ENCODE measurements at places on chromosomes 5 and 9. TPM values are rescaled to one million over a fixed set of nuclear protein-coding genes. Genes with fewer than 3 reads are reported as not detected.

DNA sequence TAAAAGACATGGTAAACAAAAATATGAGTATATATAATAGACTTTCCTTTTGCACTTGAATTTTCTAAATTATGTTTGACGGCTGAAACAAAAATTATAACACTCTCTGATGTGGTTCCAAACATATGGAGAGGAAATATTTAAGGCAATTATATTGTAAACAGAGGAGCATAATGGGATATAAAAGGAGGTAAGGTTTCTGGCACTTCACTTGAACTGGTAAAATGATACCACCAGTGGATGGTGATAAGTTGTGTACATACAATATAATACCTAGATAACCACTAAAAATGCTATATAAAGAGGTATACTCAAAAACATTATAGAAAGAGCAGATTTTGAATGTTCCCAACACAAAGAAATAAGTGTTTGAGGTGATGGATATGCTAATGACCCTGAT, 192.9 kb upstream of the RAD23B start:
- no peak for DNase-seq

DNA sequence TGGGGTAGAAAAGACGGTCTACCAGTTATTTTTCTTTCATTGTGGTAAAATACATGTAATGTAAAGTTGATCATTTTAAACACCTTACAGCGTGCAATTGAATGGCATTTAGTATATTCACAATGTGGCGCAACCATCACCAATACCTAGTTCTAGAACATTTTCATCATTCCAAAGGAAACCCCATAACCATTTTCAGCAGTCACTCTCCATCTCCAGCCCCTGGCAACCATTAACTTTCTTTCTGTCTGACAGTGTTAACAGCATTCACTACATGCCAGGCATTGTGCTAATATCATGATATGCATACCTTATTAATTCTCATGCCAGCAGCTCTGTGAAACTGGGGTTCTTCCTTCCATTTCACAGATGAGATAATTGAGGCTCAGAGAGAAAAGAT, 32.0 kb downstream of the PTGS1 start:
- DNase-seq, result no peak

SLC34A3 gene
- polyA plus RNA-seq, result not detected

FBXL7 gene
- polyA plus RNA-seq, result 23.2 TPM

ACOT12 gene
- polyA plus RNA-seq, result 0.18 TPM

GRCh38 chr9:24572406-24572805, 26.7 kb upstream of the IZUMO3 start:
- no peak for DNase-seq

DNA sequence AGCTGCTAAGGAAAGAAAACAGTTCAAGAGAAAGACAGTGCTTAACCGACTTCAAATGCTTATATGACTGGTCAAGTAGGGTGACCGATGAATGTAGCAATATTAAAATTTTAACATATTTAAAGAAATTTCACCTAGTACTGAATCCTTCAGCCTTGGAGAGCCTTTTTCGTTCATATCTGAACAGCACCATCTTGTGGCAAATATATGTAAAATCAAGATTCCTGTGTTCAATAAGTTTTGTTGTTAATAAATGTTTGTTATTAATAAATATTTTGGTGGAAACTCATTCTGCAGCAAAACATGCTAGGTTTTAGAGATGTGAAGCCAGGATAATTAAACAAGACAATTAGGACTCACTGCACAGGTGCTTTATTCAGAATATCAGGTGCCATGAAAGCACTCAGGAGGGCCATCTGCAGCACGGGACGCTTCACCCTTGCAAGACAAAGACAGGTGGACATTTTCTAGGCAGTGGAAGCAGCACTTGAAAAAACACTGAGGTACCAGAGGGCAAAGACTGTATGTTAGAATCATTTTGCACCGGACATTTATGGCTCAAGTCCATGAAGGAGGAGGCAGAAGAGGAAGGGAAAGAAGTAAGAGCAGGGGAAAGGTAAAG, 15.6 kb downstream of the TICAM2 start:
- DNase-seq, result no peak

DNA sequence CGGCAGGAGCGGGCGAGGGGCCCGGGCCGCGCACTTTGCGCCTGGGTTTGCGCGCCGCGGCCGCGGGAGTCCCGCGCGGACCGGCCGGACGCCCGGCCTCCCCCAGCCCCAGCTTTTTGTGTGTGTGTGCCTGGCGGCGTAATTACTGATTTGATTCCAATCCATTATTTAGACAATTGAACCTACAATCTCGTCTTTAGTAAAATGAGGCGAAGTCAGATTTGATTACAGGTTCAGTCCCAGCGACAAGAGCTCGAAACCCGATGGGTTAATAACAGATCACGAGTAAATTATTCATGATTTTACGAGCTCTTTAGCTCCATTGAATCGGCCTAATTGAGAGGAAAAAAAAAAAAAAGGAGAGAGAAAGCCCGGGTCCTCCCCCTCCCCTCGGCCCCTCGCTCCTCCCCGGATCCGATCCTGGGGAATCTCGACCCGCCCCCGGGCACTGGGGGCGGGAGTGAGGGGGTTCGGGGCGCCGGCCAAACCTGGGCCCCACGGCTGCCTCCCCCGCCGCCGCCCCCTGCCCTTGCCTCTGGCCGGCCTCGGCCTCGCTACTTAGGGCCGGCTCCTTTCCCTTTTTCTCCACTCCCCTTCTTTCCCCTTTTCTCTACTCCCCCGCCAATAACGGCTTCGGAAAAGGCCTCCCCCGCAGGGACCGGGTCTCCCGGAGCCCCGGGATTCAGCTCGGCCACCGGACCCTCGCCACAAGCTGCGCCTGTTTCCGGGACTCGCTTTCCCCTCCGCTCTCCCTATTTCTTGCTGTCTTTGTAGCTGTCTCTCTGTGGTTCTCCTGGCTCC, 6.6 kb downstream of the LHX2 start:
- no peak for DNase-seq

DNA sequence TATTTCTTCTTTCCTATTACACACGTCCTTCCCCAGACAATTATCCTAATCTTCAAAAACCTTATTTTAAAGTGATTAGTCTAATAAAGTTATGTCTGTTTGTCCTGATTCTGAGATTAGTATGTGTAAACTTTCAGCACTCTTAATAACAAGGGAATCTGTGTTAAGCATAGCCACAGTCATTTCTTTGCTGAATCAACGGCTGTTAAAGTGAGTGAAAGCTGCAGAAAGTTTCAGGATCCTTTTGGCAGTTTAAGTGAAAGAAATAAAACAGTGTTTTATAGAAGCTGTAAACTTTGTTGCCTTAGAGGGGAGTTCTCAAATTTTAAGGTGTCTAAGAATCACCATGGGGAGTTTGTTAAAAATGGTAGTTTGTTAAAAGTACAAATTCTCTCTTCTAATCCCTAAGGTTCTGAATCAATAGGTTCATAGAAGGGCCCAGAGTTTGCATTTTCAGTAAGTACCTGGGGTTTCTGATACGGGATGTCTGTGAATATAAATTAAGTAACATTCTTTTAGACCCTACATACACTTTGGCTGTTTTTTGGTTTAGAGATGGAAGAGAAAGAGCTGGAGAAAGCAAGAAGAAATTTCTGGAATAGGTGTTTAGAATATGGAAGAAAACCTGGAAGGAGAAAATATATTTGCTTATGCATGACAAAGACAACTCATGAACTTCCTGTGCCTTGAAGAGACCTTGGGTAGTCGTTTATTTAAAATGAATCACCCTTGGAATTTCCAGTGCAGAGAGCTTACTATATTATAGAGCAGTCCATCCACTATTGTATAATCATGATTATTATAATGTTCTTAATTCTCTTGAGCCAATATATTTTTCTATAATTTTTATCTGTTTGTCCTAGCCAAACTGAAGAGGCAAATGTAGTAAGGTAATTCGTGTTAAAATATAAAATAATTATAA, 45.7 kb downstream of the SCAMP1 start:
- DNase-seq, result no peak

GRCh38 chr5:179400020-179400419, 54.8 kb upstream of the ADAMTS2 start:
- DNase-seq, result no peak

DNA sequence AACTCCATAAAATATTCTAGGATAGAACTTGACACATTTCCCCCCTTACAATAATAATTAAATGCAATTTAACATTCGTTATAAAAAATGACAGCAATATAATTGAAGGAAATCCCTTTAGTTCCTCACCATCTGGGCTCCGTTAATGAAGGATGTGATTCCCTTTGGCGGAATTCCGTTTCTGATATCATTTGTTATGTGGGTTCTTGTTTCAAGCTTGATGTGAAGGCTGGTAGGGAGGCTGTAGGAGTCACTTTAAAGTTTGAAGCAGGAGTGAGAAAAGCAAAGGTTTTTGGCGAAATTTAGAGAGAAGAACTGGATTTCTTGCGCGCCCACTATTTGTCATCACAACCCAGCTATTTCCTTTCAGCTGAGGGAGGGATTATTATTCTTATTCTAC, 4.0 kb downstream of the RGS7BP start:
- no peak for DNase-seq

LVRN gene
- polyA plus RNA-seq, result 0.05 TPM

DNA sequence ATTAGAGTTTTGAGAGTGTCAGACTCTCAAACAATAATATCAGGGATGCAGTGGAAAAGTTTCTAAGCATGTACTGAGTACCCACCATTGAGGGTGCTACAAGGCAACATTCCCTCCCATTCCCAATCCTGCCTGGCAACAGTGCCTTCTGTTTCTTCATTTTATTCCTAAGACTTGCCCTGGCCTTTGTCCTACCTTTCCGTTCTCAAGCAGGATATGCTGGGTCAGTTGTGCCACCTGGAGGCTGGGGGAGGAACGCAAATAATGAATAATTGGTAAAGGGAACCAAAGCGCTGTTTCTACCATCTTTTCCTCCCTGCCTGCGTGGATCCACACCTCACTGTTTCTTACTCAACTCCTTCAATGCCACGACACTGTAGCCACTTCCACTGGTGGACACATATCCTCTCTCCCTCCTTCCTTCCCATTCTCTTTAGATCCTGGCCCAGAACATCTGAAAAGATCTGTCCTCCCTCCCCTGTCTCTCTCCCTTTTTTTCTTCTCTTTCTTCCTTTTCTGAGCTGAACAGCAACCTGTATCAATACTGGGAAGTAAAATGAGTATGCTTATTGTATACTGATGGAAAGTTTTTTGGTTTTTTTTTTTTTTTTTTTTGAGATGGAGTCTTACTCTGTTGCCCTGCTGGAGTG, 149.5 kb downstream of the C9orf152 start:
- DNase-seq, result no peak

GRCh38 chr9:20683351-20684034, 566 bp upstream of the FOCAD start:
- peak; percentile 39 for DNase-seq

C9orf153 gene
- polyA plus RNA-seq, result not detected

- no peak for DNase-seq
Measured at GRCh38 chr9:121610638-121610953, 40.8 kb upstream of the DAB2IP start.

ARRDC1 gene
- 22.0 TPM for polyA plus RNA-seq

WNT8A gene
- not detected for polyA plus RNA-seq

DNA sequence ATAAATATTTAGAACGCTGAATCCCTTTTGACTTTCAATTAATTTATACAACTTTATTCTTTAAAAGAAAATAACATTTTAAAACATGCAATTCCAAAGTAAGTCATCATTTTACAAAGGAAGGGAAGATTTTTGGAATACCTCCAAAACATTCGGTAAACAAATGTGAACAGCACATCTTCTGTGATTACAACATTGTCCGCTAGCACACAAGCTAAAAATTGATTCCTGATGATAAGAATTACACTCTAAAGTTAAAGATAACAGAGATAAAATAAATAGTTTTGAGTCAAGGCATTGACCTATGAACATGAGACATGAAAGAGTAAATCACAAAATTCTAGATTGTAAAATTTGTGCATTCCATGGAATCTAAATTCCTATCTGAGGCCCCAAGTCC, 56.2 kb upstream of the TRAF1 start:
- DNase-seq, result no peak

DNA sequence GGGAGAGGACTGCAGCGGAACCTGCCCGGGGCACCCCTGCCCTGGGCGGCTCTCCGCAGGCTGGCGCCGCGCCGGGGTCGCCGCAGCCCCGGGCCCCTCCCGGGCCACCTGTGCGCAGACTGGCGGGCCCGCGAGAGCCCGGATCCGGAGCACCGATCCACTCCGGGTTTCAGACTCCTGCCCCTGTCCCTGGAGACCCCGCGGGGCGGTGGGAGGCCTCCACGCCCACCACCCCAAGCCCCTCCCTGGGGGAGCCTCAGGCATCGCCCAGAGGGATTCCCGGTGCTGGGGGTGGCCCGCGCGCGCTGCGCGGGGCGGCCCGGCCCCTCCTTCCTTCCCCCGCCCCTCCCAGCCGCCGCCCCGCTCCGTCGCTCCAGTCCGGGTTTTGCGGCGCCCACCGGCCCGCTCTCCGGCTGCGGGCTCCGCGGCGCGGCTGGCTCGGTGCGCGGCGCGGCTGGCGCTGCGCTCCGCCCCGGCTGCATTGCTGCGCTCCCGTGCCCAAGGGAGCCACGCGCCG, at the start of gene UNC5A:
UNC5A (plus strand) TSS at position 479 of the 517 bp plus-strand sequence. CDS start 192 bp downstream, outside the sequence.
- DNase-seq, result no peak

DNA sequence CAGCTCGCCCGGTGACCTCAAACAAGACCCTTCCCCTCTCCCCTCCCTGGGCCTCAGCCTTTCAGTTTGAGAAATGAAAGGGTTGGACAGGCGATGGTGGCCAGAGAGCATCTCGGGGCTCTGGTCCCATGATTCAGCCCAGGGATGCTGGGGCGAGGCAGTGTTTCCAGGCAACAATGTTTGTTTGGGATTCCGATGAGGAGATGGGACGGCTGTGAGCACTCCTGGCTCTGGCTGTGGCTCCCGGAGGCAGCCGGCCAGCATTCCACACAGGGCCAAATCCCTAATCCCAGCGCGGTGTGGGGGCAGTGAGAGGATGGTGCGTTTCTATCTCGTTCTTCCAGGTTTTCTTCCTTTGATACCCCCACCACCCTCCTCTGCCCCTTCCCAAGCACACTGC, 66.0 kb downstream of the HMCN2 start:
- DNase-seq, result peak; percentile 35

GRCh38 chr9:107389617-107390071, 99.9 kb downstream of the KLF4 start:
- DNase-seq, result peak; percentile 39

GRCh38 chr9:85514256-85514655, 227.5 kb downstream of the AGTPBP1 start:
- DNase-seq, result no peak

ADRB2 gene
- 0.64 TPM for polyA plus RNA-seq

DNA sequence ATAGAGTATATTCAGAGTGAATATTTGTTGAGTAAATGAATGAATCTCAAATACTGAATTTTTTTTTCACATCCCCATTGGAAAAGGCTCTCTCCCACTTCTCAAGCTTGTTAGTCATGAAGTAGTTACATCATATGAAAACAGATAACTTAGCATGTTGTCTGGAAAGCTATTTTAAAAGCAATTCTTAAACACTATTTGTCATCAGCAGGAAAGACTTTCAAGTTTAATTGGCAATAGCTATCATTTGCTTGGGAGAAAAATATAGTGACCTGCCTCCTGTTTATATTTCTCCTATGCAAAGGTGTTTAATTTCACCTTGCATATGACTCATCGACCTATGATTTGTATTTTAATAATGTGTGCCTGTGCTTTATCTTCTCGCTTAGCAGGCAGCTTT, 499.8 kb upstream of the GRIA1 start:
- DNase-seq, result no peak

GRCh38 chr9:115643948-115644727, 509.5 kb upstream of the PAPPA start:
- no peak for DNase-seq

Data from BJ (cell line).